ENCODE measurements at places on chromosomes 1 and 21.
A peak's percentile ranks its signal among the peaks of the same experiment; 100 is the strongest.

DNA sequence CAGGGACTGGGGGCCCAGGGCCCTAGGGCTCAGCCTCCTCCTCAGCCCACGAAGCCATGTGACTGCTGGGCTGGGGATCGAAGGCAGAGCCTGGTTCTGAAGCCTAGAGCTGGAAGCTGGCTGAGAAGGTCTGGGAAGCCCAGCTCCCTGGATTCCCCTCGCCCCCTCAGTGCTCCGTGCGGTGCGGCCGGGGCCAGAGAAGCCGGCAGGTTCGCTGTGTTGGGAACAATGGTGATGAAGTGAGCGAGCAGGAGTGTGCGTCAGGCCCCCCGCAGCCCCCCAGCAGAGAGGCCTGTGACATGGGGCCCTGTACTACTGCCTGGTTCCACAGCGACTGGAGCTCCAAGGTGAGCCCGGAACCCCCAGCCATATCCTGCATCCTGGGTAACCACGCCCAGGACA, 9.1 kb downstream of the ADAMTSL4 start:
- DNase-seq: no peak

- DNase-seq: peak; percentile 41
Observed at GRCh38 chr1:231139125-231139649, 22.7 kb upstream of the TRIM67 start.

- no peak for DNase-seq
Observed at GRCh38 chr1:244615301-244615700, 37.6 kb upstream of the DESI2 start.

DNA sequence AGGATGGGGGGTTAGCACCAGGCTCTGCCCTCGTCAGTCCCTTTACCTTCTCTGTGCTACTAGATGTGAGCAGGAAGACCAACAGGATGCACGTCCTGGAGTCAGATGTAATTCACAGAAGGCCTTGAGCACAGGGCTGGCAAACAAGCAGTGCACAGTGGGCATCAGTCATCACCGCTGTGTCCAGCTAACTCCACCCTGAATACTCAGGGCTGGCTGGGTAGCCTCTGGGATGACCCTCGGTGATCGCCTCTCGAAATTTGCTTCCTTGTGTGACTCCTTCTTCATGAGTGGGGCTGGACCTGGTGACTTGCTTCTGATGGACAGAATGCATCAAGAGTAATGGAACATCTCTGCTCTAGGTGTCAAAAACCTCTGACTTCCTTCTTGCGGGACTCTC, 92.2 kb upstream of the TMPRSS2 start:
- DNase-seq: no peak

DNA sequence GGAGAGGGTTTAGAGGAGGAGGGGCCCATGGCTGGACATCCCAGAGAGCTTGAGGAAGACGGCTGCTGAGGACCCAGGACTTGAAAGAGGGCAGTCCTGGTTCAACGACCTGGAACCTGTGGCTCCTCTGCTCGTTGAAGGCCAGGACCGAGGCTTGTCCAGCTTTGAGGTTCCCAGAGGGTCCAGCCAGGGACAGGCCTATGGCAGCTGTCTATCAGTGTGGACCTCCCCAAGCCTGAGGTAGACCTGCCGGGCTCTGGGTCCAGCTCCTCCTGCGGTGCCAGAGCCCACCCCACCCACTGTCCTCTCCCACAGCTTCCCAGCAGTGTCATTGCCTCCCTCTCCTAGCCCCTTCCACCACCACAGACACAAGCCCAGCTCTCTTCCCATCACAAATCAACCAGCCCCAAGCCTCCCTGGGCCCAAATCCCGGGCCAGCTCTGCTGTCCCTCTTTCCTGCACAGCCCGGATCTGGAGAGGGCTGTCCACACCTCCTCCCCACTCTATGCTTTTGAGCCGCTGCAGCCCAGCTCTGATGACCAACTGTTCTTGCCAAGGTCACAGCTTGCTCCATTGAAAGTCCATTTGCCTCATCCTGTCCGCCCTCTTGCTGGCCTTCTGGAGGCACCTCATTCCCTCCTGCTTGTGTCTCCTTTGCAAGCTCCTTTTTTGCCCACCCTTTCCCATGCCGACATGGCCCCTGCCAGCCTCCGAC, 48.7 kb upstream of the EDN2 start:
- DNase-seq: no peak

DNA sequence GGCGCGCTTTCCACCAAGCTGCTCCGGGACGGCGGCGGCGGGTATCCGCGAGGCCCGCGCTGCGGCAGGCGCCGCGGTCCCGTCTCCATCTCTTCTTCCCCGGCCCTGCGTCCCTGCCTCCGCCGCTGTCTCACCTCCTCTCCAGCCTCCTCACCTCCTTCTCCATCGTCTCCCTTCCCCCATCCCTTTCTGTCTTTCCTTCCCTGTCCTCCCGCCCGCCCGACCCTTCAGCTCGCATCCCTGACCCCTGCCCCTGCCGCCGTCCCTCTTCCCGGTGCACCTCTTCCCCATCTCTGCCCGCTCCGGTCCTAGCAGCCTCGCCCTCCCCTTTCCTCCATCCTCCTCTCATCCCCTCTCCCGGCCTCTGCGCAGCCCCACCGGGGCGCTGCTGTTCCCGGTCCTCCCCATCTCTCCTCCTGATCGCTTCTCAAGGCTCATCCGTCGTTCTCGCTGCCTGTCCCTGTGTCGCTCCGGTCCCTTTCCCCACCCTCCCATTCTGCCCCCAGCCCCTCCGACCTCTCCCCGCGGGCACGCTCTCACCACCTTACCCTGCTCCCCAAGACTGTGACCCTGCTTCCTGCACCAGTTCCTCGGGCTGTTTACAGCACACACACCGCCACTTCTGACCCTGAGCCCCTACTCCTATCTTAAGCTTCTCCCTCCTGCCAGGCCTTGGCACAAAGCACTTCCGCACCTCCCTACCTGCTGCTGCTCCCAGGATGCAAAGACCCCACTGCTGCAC, 760 bp upstream of the NPHP4 start:
- no peak for DNase-seq

DNA sequence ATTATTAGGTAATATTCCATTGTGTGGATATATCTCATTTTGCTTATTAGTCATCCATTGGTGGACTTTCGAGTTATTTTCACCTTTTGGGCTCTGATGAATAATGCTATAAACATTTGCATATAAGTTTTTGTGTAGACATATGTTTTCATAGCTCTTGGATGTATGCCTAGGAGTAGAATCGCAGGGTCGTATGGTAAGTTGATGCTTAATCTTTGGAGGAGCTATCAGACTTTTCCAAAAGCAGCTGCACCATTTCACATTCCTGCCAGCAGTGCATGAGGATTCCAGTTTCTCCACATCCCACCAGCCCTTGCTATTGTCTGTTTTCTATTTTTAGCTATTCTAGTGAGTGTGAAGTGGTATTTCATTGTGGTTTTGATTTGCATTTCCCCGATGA, 120.3 kb upstream of the TMEM51 start:
- DNase-seq: peak; percentile 30

GRCh38 chr1:45883658-45884057, 80.2 kb downstream of the MAST2 start:
- peak; percentile 9 for DNase-seq

GRCh38 chr21:30186242-30186641, 19.6 kb upstream of the CLDN17 start:
- no peak for DNase-seq

DNA sequence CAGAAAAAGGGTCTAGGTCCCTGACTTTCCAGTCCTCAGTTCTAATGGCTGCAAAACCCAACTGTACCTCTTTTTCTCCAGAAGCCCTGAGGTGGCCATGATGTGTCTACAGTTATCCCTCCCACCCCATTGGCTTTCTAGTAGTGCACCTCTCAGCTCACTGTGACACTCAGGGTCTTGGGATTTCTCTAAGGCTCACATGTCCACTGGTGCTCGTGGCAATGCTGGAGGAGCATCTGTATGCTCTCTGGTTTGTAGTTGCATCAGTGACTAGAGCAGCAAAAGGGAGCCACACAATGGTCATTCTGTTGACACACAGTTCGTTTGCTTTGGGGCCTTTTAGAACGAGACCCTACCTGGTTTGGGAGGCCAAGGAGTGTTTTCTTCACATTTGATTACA, 81.6 kb upstream of the SYT6 start:
- DNase-seq: no peak

DNA sequence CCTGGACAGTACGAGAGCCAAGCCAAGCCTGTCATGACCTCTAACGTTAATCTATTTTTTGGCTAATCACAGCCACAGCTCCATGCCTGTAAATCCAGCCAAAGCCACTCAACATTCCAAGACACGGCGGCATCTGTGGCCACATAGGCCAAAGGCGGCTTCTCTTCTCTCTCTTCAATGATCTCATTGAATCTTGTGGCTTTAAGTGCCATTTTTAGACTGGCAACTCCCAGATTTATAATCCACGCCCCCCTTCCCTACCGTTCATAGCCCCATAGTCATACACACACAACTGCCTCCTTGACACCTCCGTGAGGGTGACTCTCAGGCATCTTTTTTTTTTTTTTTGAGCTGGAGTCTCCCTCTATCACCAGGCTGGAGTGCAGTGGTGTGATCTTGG, 5.7 kb upstream of the SELENON start:
- DNase-seq: no peak

DNA sequence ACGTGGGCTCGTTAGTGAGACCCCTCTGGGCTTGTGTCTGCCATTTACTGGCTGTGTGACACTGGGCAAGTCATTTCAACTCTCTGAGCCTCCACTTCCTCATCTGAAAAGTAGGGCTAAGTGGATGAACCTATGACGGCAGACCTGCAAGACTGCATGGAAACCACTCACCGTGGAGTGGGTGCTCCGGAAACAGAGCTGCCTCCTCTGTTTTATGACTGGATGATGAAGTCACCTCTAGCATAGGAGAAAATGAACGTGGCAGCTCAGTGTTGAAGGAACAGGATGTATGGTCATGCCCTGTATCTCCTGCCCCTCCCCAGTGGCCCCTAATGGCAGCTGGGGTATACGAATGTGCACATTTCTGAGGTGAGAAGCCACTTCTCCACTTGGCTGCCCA, 40.5 kb downstream of the STPG1 start:
- DNase-seq: no peak

- no peak for DNase-seq
Observed at GRCh38 chr1:55329091-55329490, 113.9 kb upstream of the USP24 start.

GRCh38 chr1:204506969-204507316, 9.3 kb upstream of the MDM4 start:
- DNase-seq: peak; percentile 97

GRCh38 chr21:37071561-37072273, 1.2 kb downstream of the PIGP start:
- DNase-seq: peak; percentile 89

DNA sequence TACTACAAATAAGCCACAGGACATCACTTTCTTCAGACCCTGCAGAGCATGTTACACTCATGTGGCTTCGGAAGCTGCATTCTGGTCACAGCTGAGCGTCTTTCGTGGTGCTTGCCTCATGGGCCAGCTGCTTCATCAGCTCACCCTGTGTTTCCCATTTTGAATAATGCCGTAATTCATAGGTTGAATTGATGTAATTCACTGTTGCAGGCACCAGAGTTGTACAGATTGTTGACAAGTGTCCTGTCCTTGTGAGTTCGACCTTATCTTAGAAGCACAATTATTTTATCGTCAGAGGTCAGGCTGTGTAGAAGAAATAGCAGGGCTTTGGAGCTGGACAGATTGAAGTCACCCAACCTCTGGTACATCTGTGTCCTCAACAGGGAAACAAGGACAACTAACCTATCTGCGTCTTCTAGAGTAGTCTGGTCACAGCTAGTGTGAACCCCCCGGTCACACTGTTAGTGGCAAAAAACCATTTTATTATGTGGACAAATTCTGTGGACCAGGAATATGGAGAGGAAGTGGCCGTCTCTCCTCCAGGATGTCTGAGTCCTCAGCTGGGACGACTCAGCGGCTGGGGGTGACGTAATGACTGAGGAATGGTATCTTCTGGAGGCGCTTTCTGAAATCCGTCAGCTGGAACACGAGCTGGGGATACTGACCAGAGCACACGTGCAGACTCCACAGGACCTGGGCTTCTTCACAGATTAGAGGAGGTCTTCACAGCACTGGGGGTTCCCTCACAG, 17.8 kb downstream of the PKNOX1 start:
- DNase-seq: peak; percentile 98

- no peak for DNase-seq
Observed at GRCh38 chr1:187787736-187788135, 959.0 kb downstream of the PLA2G4A start.

- DNase-seq: no peak
Observed at GRCh38 chr21:18869104-18869503, 465.5 kb upstream of the TMPRSS15 start.

DNA sequence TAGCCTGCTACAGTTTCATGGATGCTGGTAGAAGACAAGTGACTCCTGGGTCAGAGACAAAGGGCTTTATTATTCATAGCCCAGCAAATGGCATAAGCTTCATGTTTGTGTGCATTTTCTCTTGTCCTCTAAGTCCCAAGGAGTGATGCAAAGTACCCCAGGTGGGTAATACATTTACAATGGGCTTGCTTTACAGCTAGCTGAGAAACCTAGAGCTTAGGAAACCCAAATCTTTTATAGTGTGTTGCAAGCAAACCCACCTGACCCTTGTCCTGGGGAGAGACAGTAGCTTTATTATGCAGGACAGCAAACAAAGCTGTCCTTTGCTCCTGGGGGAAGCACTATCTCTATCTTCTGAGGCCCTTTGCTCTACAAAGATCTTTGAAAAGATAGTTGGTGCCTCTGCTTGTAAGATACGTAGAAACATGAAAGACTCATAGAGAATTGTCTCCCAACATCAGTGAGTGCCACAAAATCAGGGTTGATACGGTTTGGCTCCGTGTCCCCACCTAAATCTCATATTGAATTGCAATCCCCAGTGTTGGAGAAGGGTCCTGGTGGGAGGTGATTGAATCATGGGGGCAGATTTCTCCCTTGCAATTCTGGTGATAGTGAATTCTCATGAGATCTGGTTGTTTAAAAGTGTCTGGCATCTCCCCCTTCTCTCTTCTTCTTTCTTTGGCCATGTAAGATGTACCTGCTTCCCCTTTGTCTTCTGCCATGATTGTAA, 315.8 kb upstream of the USP24 start:
- DNase-seq: no peak

- no peak for DNase-seq
Observed at GRCh38 chr1:46942086-46942485, 810 bp upstream of the CYP4A11 start.

GRCh38 chr1:217437376-217437775, 193.5 kb downstream of the GPATCH2 start:
- no peak for DNase-seq

GRCh38 chr1:61157468-61157987, 75.2 kb downstream of the NFIA start:
- peak; percentile 90 for DNase-seq

DNA sequence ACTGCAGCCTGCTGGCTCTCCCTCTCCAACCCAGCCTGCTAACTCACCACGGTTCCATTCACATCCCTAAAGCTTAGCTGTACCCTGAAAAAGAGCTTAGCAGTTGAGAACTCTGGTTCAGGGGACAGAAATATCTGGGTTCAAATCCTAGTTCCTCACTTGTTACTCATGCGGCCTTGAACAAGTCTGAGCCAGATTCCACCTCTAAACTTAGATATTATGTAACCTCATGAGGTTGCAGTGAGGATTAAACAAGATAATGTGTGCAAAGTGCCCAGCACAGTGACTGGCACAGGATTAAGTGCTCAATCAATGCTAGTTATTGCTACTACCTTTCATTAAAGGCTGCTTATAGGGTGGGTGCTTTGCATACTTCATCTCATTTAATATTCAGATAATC, 41.3 kb upstream of the DHCR24 start:
- DNase-seq: no peak

Data from fibroblast of villous mesenchyme (primary cell).